ENCODE measurements at places on chromosomes 7 and 10.

- no peak for DNase-seq
Observed at GRCh38 chr7:106326594-106327537, 42.1 kb upstream of the NAMPT start.

- no peak for DNase-seq
Observed at GRCh38 chr10:70442332-70442988, 979 bp upstream of the NODAL start.

- DNase-seq, result no peak
Observed at GRCh38 chr10:21976280-21976679, 27.2 kb downstream of the DNAJC1 start.

- DNase-seq, result no peak
Observed at GRCh38 chr7:128352153-128352537, 8.4 kb upstream of the RBM28 start.

DNA sequence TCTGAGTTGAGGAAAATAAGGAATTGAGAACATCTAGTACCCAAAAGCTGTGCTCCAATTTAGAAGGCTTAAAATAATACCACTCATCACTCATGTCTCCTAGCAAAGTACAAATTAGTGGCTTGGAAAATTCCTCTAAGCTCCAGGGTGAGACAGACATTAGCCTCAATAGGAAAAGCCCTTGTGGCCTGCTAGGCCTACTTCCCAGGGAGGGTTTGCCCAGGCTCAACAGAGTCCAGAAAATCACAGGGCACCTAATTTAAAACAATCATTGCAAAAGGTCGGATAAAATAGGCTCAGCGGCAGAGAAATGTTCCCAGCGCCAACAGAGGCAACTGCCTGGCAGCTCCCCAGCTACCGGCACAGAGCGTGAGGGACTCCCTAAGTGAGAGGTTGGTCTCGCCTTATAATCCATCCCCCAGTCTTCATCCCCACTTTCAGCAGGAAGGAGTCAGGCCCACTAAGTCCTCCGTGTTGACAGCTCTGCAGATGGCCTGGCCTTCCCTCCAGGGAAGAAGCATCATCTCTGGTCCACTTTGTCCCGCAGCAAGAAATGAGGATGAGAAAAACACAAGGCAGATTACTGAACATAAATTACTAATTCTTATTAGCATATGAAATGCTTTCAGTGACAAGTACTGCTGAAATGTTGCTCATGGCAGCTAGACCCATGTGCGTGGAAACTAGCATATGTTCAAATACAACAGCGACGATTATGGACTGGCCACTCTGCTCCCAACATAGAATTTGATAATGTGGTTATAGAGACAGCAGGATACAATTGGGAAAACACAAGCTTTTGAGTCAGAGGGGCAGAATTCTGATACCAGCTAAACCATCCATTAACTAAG, 1177.7 kb upstream of the AUTS2 start:
- no peak for DNase-seq

DNA sequence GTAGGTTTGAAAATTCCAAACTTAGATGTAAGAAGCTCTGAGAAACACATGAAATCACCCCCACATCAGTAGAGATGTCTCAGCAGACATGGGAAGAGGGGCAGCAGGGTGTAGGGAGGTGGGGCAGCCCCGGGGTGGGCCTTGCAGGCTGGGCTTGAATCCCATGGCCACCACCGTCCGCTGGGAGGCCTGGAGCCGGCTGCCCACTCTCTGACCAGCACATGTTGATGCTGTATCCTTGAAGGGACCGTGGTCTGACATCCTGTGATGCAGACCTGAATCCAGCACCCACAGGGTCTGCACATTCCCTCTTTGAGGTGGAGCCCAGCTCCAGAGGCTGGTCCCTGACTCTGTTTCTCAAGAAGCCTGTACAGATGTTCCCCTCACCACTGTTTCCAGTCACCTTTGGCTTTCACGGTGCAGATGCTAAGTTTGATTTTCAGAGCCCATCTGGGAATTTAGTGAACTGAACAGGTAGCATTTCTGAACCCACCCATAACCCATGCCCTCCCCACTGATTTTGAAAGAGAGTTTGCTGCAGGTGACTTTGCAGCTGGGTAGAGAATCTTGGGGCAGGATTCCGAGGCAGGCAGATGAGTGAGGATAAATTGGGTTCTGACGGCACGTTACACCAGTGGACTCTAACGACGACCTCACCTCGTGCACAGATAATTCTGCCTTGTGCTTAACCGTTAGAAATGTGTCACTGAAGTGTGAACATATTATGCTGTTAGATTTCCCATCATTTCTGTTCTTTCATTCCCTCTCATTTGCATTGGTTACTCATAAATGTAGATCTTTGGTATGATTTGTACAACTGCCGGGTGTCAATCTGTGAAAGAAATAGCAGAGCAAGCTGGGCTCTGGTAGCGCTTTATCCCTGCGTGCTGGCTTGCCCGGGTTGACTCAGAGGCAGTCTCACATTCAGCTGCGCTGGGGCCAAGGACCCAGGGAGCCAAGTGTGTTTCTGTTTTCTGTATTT, 45.7 kb downstream of the IKZF1 start:
- no peak for DNase-seq

- DNase-seq, result no peak
Observed at GRCh38 chr10:74748468-74749031, 77.8 kb upstream of the KAT6B start.

- no peak for DNase-seq
Observed at GRCh38 chr7:92830027-92830426, 6.3 kb downstream of the CDK6 start.

GRCh38 chr10:24556750-24557742, 166.6 kb downstream of the ARHGAP21 start:
- peak; percentile 72 for DNase-seq

DNA sequence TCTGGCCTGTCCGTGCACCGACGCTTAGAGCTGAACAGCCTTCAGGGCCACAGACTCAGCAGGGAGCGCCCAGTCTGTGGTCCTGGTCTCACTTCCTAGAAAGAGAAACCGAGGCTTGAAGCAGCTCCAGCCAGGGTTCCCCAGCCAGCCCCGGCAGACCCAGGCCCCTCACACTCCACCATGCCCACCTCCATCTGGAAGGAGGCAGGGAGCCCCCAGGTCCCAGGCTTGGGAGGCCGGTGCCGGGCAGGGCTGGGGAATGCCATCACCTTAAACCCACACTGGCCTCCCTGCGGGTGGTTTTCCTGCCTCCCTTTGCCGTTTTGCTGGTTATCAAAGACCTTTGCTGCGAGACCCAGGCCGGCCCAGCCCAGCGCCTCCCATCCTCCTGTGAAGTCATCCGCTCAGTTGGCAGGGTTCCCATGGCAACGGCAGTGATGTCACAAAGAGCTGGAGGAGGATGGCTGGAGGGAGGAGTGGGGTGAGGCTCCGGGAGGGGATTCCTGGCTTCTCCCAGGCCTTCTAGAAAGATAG, 24.0 kb downstream of the ELFN1 start:
- no peak for DNase-seq

DNA sequence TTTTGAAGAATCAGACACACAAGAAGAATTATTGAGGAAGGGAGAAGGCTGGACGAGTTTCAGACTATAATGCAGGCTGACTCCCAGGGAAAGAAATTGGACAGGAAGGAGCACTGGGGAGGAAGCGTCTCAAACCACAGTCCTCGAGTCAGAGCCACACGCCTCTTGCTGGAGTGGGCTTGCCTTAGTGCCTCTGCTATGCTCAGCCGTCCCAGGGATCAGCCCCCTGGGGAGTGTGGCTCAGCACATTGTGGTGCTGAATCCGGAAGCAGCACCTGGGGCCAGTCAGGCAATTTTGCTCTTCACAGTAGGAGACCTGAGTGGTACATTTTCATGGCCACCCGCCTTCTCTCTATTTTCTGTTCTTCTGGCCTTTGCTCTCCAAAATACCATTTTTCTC, 67.4 kb upstream of the SLC35G1 start:
- no peak for DNase-seq

- DNase-seq, result no peak
Observed at GRCh38 chr10:91043173-91043910, 122.5 kb upstream of the ANKRD1 start.

DNA sequence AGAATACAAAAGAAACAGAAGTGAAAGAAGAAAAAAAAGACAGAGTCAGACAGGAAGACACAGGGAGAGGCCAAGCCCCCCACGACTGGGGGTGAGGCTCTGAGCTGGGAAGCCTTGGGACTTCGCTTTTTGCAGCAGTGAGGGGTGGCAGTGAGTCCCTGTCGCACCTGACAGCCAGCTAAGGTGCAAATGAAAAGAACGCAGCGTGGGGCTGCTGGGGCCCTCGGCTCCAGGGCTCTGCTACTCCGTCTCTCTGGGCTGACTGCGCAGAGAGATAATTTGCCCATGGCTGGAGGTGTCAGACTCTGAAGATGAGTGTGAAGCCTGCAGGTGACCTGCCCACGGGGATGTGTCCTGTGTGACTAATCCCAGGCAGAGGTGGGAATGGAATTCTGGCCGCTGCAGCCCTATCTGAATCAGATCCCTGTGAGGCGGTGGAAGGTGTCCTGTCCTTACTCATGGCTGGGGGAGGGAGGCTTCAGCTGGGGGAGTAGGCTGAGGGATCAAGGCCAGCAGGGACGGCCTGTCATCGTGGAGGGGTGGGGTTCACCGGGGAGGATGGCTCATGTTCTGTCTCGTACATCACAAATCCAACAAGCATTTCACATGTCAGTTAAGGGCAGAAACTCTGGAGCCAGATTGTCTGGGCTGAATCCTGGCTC, 96.4 kb downstream of the SLIT1 start:
- no peak for DNase-seq
